ENCODE measurements at places on chromosomes 6 and 20.

- no peak for DNase-seq
Observed at GRCh38 chr6:169632841-169633240, 69.0 kb downstream of the WDR27 start.

GRCh38 chr20:52256454-52256853 is 64.9 kb upstream of the ZFP64 start:
- no peak for DNase-seq

DNA sequence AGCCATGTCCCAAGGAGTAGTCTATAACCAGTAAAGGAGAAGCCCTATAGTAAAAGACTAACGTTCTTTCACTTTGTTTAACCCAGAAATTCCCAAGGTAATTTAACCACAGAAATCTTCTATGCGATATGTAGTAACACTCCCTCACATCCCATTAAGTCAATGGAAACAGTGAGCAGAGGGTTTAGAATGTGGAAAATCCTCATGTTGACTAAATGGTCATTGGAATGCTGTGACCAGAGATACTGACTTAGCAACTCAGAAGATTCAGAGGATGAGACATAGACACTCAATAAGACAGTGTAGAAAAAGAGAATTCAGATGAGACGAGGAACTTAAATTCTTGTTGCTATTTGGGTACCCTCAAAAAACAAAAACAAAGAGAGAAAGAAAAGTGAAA is 562.2 kb upstream of the NOX3 start:
- DNase-seq, result no peak

- DNase-seq, result no peak
Observed at GRCh38 chr6:130927305-130927704, 100.1 kb downstream of the SMLR1 start.

DNA sequence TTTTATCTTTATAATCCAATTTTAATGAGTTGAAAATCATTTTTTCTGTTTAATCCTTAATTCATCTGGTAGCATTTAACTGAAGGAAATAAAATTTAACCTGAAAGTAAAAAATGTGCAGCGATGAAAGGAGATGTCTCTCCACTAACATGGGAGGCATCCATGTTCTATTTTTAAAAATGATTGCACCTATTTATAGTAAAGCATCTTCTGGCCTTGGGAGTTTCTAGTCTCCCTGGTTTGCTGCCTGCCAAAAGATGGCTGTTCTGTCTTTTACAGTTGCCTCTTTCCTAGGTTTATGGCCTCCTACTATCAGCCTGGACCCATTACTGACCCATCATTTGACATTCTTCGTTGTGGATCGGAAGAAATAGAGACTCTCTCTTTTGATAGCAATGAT is 143.0 kb downstream of the B3GAT2 start:
- no peak for DNase-seq

GRCh38 chr20:56778765-56779195 is 149.7 kb downstream of the TFAP2C start:
- peak; percentile 17 for DNase-seq

GRCh38 chr6:116560130-116560529 is 6.6 kb downstream of the CALHM4 start:
- DNase-seq, result no peak

- DNase-seq, result no peak
Observed at GRCh38 chr6:134322216-134322615, 4.3 kb upstream of the SGK1 start.

DNA sequence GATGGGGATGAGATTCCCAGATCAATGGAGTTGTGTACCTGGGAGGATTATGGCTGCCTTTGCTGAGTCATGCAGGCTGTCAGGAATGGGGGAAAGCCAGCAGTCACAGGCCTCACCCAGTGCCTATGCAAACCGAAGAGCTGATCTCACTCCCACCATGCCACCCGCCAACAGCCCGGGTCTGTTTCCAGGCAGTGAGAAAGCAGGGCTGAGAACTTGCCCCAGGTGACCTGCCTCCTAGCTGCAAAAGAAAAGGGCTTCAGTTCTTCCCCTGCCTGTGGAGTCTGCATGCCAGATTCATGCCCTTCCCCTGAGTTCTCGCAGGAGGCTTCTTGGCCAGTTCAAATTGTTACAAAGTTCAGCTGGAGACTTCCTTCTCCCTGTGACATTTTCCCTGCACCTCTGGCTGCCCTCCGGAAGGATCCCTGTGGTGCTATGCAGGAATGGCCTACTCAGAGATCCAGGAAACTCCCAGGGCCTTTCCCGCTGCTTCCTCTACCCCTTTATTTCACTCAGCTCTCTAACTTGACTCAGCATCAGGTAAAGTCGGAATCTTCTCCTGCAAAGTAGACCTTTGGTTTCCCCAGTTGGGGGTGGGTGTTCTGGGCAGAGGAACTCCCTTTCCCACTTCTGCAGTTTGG is 71.5 kb upstream of the B3GAT2 start:
- DNase-seq, result no peak

Data from adipocyte (in vitro differentiated cells).